MV-4-11 (cell line): ENCODE measurements at places on chromosomes 5 and 9.

- no peak for DNase-seq
These were observed 240.5 kb downstream of the CETN3 start for GRCh38 chr5:90169078-90169477.

DNA sequence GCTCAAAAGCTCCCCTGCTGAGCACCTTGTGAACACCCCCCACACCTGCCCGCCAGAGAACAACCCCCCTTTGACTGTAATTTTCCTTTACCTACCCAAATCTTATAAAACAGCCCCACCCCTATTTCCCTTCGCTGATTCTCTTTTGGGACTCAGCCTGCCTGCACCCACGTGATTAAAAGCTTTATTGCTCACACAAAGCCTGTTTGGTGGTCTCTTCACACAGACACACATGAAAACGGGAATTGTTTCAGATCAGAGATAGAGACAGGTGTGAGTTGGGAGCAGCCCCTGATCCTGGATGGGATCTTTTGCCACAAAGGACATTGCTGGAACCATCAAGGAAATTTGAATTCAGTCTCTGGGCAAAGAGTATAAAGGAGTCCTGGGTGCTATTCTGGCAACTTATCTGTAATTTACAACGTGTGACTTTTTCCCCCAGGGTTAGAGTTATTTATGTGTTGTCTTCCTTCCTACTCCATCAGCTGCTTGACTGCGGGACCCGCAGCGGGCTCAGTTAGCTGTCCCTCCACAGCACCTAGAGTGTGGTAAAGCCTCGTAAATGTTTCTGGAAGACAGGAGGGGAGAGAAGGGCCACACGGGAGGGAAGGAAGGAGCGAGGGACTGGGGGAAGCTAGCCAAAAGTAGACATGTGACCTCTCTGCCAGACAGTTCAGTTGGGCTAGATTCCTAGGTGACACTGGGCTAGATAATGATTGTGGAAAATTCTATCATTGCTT is 437.0 kb downstream of the ZNF608 start:
- DNase-seq: no peak

DNA sequence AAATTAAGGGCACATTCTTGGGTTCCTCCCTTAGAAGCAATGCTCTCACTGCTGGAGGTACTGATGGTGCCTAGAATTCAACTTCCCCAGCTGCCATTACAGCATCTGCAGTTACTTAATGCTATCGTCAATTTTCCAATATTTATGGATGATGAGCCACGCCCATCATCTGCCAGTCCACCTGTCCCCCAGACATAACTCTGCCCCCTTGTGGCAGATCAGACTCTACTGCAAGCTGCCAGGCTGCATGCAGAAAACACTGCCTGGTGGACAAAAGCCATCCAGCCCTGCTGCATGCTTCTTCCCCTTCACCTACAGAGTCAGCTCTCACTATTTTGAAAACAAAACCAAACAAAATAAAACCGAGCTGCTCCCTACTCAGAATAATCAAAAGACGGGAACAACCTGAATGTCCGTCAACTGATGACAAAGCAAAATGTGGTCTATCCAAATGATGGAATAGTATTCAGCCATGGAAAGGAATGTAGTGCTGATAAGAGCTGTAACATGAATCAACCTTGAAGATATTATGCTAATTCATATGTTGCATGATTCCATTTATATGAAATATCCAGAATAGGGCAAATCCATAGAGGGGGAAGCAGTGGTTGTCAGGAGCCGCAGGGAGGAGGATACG is 66.4 kb downstream of the RETREG1 start:
- DNase-seq: peak; percentile 22

- no peak for DNase-seq
These were observed 294.0 kb upstream of the SMARCA2 start for GRCh38 chr9:1721196-1721595.

GRCh38 chr5:160539431-160539830 is 117.8 kb downstream of the PTTG1 start:
- no peak for DNase-seq

DNA sequence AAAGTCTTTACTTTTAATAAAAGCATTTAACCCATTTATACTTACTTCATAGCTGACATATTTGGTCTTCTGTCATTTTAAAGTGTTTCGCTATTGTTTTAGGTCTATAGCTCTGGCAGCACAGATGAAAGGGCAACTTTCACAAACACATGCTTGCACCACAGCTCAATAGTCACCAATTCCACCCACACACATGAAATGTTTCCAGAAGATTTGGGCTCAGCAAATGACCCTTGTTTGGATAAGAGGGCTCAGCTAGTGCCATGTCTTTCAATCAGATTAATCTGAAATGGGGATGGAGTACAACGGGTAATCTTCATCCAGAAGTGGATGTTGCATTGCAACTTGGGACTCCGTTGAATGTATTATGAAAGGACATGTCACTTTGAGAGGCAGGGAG is 176.0 kb downstream of the FGF18 start:
- no peak for DNase-seq

GRCh38 chr5:157540124-157540523 is 35.5 kb downstream of the ADAM19 start:
- DNase-seq: no peak
